ENCODE measurements at places on chromosomes 3 and 15.

- no peak for DNase-seq
Measured at GRCh38 chr3:60555686-60556354, 695.4 kb downstream of the FHIT start.

- DNase-seq: no peak
Measured at GRCh38 chr3:160369784-160370183, 29.2 kb downstream of the IFT80 start.

DNA sequence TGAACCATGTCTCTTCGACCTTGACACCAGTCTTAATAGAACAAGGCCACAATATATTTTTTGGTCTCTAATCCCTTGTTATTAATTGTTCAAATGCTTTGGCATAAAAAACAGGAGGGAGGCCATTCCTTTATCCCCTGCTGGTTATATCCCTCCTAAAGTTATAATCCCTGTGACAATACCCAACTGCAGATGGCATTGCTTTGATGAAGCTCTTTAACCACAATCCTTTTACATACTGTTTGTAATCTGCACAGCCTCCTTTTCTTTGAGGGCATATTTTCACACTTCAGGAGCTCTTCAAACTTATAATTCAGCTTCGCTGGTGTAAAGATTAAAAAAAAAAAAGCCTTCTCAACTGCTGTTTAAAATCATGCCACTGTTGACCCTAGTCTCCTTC lies 919.0 kb downstream of the EPHA3 start:
- no peak for DNase-seq

- DNase-seq: no peak
Measured at GRCh38 chr3:134544316-134544715, 58.5 kb downstream of the CEP63 start.

- no peak for DNase-seq
Measured at GRCh38 chr3:112897791-112898190, 51.1 kb upstream of the CD200R1L start.

GRCh38 chr3:143362115-143362991 lies 242.8 kb downstream of the CHST2 start:
- DNase-seq: no peak

DNA sequence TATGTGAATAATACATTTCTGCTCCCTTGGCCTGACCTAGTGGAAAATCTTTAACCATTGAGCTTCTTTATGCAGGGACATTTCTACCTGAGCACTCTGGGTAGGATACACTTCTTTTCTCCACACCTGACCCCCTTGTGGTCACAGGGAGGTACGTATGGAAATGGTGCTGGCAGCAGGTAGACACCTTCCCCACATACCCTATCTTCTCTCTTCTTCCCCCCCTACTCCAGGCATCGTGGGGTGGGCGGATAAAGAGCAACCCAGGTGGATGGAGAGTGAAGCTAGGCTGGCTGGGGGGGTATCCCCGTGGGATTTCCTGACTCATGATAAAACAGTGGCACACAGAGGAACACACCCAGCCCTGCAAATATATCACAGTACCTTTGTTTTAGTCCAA lies 312.1 kb downstream of the ARRDC4 start:
- DNase-seq: no peak

DNA sequence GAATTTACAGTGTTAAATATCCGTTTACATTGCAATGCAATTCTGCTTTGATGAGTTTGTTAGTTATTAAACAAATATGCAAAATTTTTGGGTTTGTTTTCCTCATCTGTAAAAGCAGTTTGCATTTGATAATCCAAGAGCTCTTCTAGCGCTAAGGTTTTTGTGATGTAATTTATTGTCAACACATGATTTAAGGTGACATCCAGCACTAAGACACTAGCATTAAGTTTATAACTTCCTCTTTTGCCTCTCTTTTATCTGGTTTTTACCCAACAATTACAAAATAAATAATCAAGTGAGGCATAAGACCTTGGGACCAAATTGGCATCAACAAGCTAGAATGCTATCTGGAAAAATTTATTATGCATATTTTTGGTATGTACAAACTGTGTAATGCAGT lies 969 bp upstream of the DNAJC19 start:
- no peak for DNase-seq

GRCh38 chr3:77055841-77056341 lies 16.0 kb downstream of the ROBO2 start:
- no peak for DNase-seq

DNA sequence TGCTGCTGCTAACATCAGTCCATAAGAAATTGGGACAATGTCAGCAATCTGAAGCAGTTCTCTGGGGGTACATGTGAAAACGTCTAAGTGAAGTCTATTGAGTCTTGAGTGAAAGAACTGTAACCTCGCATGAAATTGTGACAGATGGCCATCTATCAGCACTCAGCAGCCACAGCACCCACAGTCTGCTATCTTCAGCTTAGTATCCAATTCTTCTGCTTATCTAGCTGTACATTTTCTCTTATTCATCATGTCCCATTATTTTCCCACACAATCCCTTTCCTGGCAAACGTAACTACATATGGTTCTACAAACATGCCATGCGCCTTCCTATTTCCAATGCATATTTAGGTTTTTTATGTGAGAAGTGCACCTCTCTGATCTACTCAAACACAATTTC lies 629.7 kb downstream of the NTRK3 start:
- DNase-seq: no peak

GRCh38 chr3:64223791-64224745 lies 1.2 kb downstream of the PRICKLE2 start:
- DNase-seq: no peak

- no peak for DNase-seq
Measured at GRCh38 chr3:121979734-121980449, 42.2 kb downstream of the ILDR1 start.

DNA sequence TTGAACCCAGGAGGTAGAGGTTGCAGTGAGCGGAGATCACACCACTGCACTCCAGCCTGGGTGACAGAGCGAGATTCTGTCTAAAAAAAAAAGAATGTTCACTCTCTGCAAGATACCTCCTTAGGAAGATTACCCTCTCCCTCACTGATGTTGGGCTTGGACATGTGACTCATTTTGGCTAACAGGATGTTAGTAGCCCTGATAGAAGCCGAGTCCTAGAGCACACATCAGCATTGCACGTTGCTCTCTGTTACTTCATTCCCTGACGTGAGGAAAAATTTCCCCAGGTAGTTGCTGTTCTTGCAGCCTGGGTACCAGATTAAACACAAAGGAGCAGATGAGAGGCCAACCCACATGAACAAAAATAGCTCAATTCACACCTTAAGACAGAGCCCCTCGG lies 78.1 kb upstream of the PRICKLE2 start:
- DNase-seq: no peak

DNA sequence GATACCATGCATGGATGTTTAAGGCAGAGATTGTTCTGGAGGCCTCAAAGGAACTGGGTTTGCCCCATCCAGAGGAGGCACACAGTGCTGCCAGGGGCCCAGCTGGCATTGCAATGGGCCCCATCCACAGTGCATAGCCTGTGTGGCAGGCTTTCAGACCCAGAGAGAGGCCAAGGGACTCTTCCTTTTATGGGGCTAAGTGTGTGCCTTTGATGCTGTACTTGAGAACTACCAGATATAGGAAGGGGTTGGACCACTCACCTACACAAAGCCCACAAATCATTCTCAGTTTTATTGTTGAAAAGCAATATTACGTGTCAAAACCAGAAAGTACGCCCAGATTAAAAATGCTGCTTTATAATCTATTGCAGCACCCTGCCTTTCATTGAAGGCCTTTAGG lies 134.9 kb downstream of the EPHB1 start:
- no peak for DNase-seq

DNA sequence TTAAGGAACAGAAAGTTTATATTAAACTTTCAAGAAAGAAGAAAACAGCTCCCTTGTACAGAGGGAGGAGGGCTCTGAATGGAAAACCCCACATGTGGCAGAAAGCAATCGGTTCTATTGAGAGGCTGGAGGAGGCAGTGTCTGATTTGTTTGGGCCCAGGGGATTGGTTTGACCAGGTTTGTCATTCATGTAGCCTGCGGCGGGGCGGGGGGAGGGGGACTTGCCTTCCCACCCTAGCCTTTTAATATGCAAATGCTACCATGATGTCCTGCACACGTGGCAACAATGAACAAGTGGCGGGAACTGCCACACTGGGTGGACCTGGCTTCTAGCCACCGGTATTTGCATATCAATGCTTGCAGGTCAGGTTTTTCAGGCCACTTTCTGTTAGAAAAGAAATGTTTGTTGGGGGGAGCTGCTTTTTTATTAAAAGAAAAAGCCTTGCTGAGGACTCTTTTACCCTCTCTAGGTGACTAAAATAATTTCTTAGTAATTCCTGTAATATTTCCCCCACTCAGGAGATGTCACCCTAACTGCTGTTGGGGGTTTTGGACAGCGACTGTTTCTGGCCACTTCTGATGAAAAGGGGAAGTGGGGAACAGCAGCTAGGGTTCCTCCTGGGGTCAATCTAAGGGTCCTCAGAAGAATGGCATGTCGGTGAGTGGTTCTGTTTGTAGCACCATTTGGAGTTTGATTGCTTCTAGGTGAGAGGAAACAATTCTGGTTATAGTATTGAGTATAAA lies 691.2 kb downstream of the TBL1XR1 start:
- no peak for DNase-seq

DNA sequence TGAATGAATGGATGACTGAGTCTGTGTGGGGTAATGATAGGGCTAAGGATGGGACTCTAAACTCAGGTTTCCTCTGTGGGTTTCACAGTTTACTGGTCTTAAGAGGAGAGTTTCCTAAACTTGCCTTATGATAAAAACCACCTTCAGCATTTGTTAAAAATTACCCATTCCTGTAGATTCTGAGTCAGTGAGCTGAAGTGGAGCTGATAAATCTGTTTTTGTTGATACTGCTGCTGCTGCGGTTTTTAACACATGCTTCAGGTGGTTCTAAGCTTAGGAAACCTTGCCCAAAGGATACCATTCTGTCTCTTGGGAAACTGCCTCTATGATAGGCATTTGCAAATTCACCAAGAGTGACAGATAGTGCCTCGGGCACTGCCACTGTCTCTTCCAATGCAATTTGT lies 52.6 kb downstream of the MECOM start:
- no peak for DNase-seq

DNA sequence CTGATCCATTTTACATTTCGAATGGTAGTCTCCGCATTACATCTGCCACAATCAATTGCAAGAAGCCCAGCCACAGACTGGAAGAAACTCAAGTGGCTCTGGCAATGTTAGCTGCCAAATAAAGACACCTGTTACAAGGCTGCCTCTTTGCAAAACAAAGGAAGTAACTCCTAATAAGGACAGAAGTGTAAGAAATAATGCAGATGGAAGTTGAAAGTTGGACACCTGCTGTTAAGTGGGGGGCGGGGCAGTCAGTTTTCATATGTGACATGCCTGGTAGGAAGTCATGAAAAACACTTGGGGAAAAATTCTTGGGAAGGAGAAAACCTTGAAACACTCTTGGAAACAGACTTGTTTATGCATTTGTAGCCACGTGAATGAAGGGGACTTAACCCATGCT lies 54.1 kb upstream of the ATP2C1 start:
- DNase-seq: no peak

DNA sequence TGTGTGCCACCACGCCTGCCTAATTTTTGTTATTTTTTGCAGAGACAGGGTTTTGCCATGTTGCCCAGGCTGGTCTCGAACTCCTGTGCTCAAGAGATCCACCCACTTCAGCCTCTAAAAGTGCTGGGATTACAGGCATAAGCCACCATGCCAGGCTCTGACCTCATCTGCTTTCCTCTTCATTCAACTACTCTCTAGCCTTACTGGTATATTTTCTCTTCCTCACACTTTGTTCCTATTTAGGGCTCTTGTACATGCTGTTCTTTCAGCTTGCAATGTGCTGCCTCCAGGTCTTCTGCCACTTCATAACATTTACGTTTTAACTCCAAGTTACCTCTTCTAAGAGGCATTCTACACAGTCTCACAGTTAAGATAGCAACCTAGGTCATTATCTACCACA lies 34.9 kb downstream of the PIK3CB start:
- no peak for DNase-seq

All from HuH-7.5 (cell line).